Chondrocyte (in vitro differentiated cells): ENCODE measurements at places on chromosomes 3 and 15.

GRCh38 chr3:157285141-157285540 is 125.2 kb upstream of the CCNL1 start:
- no peak for DNase-seq

- DNase-seq: no peak
Observed at GRCh38 chr3:116069024-116069423, 376.3 kb downstream of the LSAMP start.

DNA sequence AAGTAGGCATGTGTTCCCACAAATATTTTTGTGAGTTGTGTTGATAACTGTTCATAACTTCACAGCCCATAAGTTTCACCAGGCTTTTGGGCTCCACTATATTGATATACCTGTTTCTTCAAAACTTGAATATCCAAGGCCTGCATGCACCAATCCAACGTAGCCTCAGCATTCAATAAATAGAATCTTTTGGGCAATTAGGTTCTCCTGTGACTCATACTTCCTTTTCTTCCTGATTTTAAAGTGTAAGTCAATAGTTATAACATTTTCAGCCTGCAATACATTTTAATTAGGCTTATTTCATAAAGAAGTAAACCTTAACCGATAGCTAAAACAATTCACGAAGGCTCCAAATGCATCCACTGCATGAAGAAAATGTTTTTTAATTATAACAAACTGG is 97.8 kb upstream of the SPRED1 start:
- no peak for DNase-seq

- no peak for DNase-seq
Observed at GRCh38 chr3:155629556-155629955, 115.3 kb downstream of the PLCH1 start.

GRCh38 chr15:66288551-66289185 is 4.7 kb upstream of the DIS3L start:
- no peak for DNase-seq
